RPMI7951 (cell line): ENCODE measurements at places on chromosomes 11 and 22. TPM values are rescaled to one million over a fixed set of nuclear protein-coding genes. Genes with fewer than 3 reads are reported as not detected.

GRCh38 chr22:36211237-36211861, 9.7 kb upstream of the APOL4 start:
- DNase-seq = peak; percentile 75

- DNase-seq = no peak
Measured at GRCh38 chr11:67483831-67484665, 1.2 kb downstream of the AIP start.

DNA sequence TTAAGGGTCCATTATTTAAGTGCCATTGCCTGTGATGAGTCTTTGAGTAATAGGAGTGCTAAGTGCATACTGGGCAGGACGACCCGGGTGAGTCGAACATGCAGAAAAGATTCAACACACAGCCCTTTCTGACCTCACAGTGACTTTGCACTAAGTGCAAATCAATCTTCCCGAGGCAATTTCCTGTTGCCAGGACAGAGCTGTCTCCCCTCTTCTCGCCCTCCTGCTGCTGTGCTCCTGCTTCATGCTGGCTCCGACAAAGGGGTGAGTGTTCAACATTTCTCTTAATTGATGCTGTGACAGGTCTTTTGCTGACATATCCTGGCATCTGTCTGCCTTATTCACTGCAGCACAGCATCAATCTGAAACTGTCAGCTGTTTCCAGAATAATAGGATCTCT, 42.0 kb downstream of the MCHR1 start:
- peak; percentile 66 for DNase-seq

DNA sequence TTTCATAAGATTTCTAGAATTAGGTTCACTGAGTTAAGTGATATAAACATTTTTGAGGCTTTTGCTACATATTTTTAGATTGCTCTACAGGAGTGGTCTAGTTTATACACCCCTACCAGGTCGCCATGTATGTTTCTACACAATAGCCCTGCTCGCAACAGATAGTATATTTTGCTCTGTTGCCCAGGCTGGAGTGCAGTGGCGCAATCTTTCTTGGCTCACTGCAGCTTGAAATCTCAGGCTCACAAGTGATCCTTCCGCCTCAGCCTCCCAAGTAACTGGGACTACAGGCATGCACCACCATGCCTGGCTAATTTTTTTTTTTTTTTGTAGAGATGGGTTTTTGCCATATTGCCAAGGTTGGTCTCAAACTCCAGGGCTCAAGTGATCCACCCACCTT, 10.4 kb downstream of the ZNRF3 start:
- DNase-seq = no peak

Gene C22orf31
- not detected in 2 replicates for total RNA-seq

Gene GPR83
- total RNA-seq = not detected in 2 replicates

DNA sequence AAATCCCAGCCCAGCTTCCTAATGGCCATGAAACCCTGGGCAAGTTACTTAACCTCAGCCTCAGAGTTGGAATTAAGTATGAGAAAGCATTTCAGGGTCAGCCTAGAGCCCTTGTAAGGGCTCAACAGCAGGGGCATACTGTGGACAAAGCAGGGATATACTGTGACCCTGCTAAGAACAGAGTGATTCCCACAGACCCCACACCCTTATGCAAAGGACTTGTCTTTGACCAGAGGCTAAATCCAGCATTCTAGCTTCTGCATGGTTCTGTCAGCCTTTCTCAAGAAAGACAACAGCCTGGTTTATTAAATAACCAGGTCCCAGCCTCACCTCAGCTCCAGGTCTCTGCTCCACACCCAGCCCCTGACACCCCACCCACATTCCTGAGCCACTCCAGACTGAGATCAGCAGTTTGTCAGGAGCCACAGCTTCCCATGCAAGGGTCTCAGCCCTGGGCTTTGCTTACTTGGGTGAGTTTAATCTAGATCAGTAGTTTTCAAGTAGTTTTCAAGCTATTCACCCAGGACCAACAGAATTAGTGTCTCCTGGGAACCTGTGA, 69.2 kb downstream of the GALNT18 start:
- no peak for DNase-seq

DNA sequence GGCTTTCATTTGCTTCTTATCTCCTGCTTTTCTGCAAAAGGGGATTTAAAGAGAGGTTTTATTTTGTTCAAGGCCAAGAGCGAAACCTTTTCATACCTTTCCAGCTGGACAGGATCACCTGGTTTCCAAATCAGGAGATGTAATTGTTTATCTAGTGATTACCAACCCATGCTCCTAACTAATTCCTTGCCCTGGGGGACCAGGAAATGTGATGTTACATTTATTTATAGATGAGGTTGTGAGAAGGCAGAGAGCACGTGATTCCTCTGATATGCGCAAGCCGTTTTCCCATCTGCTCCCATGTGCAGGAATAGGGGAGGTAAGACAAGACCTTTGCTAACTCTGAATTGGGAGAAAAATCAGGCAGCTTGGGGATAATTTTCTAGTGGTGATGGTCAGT, 507.2 kb upstream of the LARGE1 start:
- no peak for DNase-seq

- DNase-seq = no peak
Measured at GRCh38 chr11:44787070-44787469, 60.3 kb downstream of the TSPAN18 start.

- DNase-seq = peak; percentile 47
Measured at GRCh38 chr11:115458877-115459276, 45.3 kb downstream of the CADM1 start.

GRCh38 chr11:65861165-65861505, 902 bp downstream of the MUS81 start:
- no peak for DNase-seq

- no peak for DNase-seq
Measured at GRCh38 chr11:63499874-63500273, 6.0 kb upstream of the LGALS12 start.

DNA sequence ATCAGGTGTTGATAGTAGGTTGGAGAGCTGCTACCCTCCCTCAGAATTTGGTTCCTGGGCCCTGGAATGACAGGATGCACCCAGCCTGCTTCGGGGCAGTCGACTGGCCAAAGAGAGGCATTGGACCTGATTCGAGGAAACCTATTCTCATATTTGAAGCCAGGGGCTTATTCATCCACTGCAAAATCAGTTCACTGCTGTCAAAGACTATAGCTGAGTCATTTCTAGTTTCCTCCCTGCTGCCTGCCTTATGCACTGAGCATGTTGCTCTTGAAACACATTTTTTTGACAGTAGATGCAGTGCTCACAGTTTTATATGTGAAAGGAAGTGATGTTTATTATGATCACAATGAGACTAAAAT, 565.4 kb downstream of the ETS1 start:
- peak; percentile 61 for DNase-seq

GRCh38 chr11:2777386-2777785, 77.6 kb upstream of the KCNQ1OT1 start:
- DNase-seq = peak; percentile 63

DNA sequence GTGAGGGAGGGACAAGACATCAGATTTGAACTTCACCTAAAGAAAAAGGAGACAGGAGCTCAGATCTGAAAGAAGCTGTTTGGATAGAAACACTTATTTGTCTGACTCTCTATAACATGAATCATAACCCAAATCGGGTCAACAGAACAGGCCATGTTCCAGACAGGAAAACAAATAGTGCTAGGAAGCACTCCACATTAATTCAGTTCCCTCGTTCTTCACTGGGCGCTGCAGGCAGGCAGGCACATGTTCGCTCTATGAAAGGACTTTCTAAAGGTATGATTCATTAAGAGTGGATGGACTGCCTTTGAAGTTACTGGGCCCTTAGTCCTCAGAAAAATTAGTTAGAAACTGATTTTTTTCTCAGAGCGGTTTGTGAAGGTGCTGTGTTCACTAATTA, 137.5 kb upstream of the TRPC6 start:
- no peak for DNase-seq

DNA sequence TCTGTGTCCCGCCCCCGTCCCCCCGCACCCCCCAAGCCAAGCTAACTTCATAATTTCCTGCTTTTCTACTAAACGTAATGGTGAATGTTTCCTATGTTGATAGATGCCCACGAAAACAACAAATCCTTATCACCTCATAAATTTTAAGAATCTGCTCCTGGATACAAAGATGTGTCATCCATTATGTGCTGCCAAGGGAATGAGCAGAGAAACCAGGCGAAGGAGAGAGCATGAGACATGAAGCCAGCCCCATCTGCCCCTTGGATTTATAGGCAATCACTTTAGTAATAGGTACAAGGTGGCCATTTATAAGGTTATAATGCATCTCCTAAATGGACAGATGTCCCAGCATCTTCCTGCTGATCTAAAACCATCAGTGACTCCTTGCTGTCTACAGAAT, 30.3 kb downstream of the LAYN start:
- no peak for DNase-seq

Gene MFRP
- total RNA-seq = not detected in 2 replicates

DNA sequence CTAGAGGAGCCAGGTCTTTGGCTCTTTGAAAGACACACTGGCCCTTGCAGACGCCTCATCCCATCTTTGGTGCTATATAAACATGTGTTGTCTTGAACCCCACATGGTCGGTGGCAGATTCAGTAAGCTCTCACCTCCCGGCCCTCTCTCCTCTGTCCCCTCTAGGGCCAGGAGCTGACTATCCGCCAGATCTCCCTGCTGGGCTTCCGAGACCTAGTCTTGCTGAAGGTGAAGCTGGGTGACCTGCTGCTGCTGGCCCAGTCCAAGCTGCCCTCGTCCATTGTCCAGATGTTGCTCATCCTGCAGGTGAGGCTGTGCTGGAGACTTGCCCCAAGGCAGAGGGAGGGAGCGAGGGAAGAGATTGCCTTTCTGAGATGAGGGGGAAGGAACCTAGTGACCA, 63.9 kb downstream of the TRAF6 start:
- DNase-seq = no peak
